Globus pallidus (tissue), 1 donor: ENCODE measurements at places on chromosomes 3 and 15.

- no peak for DNase-seq
Observed at GRCh38 chr3:54223063-54223462, 100.7 kb downstream of the CACNA2D3 start.

GRCh38 chr3:77392181-77392580 is 352.3 kb downstream of the ROBO2 start:
- no peak for DNase-seq

DNA sequence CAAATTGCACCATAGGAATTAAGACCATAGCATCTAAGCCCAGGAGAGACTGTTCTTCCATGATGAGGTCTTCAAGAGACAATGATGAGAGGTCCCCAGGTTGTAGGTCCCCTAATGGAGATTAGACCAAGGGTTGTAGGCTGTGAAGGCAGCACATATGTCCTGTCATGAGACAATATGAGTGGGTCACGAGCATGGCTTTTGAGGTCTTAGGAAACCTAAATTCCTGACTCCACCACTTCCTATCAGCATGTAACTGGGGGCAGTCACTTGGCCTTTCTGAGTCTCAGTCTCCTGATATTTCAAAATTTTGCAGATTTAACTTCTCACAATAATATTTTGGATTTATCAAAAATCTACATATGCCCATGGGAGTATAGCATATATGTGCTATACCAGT is 31.3 kb downstream of the STAC start:
- no peak for DNase-seq

- no peak for DNase-seq
Observed at GRCh38 chr15:73885954-73886700, 12.8 kb downstream of the TBC1D21 start.

DNA sequence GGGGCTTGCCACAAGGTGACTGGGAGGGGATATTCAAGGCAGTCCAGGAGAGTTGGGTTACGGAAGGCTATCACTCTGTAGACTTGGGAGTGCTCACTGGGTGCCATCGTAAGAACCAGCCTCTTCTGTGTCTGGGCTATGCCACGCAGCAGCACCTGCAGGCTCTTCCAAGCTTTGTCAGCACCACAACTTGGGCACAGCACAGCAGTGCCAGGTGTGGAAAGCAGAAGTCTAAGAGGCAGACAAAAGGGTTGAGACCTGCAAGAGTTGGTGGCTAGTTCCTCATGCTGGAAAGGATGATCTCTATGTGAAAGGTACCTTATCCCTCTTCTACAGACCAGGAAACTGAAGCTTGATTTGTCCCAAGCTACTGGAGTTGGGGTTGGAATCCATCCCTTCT is 15.8 kb downstream of the CX3CR1 start:
- no peak for DNase-seq

DNA sequence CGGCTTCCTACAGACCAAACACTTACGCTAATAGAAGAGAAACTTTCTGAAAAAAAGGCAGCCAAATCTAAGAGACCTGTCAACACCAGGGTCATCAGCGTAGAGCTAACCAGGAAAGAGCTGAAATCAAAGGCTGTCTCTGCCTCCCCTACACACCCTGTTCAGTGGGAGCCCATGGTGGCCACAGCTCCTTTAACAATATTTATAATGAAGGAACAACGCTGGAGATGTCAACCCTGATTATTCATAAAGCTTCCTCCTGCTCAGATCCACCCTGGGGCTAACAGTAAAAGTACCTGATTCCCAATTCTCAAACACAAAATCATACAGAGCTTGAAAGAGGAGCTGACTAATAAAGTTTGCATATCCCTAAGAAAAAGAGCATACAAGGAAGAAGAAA is 133.7 kb downstream of the ANXA2 start:
- DNase-seq: no peak

DNA sequence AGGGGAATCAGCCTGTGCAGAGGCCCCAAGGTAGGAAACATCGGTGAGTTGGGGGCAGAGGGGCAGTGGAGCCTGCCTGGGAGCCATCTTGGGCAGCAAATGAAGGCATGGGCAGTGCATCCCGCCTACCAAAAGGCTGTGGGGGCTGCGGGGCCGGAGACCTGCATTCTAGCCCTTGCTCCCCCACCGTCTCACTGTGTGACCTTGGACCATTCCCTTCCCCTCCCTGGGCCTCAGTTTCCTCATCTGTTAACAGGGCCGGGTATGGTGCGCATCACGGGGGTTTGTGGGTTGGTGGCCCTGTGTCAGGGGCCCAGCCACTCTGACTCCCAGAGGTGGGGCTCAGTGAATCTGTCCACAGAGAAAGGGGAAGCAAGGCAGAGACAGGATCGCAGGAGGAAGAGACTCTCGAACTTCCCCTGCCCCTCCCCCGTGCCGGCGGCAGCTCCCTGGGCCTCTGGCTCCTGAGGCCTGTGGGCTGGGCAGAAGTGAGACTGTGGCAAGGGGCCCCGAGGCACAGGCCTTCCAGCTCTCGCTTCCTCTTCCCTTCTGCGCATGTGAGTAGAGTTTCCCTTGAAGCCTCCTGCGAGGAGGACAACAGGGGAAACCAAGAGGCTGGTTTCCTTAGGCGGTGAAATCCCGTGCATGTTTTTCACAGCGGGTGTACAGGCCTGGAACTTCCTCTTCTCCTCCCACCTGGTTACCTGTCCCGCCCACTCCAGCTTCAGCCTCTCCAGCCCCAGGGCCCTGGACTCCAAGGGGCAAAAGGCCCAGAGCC is 42.9 kb downstream of the IDH2 start:
- peak; percentile 65 for DNase-seq

DNA sequence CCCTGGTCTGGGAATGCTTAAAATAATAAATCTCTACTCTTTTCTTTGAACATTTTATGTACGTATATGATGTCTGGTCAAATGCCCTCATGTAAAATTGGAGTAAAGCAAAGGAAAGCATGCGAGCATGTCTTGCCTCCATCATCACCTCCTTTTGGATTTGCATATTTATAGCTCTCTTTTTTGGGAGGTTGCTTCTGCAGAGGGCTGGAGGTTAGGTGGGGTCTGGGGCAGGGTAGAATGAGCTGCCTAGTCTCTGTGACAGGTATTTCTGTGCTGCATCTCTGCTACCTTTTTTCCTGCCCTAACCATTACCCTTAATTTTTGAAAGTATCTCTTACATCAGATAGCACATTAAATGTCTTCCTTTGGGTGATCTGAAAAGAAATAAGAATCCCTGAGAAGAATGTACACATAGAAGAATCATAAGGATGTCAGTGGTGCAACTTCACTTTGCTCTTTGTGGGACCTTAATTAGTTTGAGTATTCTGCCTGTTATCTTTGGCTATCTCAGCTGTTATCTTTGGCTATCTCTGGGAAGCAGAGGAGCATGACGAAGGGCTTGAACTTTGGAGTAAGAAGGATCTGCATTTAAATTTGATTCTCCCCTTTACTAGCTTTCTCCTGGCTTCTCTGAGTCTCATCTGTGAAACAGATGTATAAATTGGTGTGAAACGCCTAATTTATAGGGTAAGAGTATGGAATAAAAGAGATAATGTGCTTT is 40.2 kb downstream of the PPM1L start:
- no peak for DNase-seq

DNA sequence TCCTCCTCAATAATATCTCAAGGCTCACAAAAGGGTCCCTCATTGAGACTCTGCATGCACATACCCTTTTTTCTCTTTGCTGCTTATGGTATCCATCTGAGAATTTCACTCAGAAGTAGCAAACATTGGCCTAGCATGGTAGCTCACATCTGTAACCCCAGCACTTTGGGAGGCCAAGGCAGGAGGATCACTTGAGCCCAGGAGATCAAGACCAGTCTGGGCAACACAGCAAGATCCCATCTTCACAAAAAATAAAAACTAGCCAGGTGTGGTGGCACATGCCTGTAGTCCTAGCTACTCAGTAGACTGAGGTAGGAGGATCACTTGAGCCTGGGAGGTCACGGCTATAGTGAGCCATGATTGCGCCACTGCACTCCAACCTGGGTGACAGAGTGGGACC is 11.7 kb downstream of the LRIG1 start:
- no peak for DNase-seq
